Left renal cortex interstitium (tissue), 4 donors: ENCODE measurements at places on chromosomes 13 and 19.

DNA sequence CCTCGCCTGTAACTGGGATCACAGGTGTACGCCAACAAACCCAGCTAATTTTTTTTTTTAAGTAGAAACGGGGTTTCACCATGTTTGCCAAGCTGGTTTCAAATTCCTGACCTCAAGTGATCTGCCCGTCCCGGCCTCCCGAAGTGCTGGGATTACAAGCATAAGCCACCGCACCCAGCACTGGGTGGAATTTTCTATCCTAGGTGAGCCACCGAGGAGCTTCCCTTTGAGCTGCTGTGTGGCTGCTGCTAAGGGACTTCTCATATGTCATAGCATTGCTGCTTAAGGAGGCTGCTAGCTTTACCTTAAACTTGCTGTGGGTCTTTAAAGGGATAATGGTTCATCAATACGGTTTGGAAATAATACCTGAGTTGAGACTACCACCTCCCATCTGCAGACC is 2.9 kb upstream of the AMER2 start:
- DNase-seq, result no peak

DNA sequence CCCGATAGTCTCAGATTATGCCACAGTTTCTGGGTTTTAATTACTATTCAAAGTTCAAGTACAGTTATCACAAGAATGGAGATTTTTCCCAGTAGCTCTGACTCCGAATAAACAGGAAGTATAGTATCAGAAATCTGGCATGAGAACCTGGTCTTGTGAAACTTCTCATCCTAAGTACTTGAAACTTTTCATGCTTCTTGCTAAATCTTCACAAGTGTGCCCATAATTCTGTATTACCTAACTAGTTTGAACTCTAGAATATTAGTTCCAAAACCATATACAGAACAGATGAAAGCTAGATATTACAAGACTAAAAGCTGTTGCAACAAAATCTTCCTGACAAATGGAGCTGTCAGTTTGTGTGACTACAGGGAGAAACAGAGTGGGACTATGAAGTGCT is 70.5 kb upstream of the CSNK1A1L start:
- DNase-seq, result no peak

- no peak for DNase-seq
Observed at GRCh38 chr13:32299893-32300292, 15.3 kb downstream of the ZAR1L start.

- DNase-seq, result no peak
Observed at GRCh38 chr19:4737955-4738600, 14.4 kb upstream of the DPP9 start.
